ENCODE measurements at places on chromosomes 3 and 15.

GRCh38 chr3:127067116-127067910, 84.4 kb downstream of the PLXNA1 start:
- no peak for DNase-seq

GRCh38 chr3:58341376-58341775, 8.7 kb downstream of the PXK start:
- DNase-seq = no peak

DNA sequence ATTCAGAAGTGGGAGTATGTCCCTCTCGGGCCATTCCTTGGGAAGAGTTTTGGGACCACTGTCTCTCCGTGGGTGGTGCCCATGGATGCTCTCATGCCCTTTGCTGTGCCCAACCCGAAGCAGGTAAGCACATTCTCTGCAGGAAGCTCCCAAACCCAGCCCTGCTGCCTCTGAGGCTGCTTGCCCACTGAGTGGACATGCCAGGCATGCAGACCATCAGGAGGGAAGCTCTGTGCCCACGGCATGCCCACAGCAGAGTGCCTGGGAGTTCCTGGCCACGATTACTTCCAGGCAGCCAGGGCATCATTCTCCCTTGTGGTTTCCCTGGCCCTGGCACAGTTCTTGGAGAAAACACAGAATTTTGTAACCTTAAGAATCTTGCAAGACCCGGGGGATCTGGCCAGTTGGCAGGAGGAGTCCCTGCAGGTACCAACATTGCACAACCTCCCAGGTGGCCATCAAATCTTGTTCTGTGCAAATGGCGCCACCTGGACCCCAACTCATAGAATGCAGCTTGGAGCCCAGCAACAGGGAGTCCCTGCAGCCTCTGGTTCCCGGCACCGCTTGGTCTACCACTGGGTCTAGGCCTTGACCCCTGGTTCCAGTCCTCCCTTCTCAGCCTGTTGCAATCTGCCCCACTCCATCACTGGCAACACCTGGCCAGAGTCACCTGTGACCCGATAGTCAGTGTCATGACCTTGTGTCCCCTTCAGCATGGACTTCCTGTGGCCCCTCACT, 20.4 kb downstream of the FAH start:
- DNase-seq = peak; percentile 40

- DNase-seq = no peak
These were observed 266.4 kb upstream of the GOLIM4 start for GRCh38 chr3:168362156-168362555.

DNA sequence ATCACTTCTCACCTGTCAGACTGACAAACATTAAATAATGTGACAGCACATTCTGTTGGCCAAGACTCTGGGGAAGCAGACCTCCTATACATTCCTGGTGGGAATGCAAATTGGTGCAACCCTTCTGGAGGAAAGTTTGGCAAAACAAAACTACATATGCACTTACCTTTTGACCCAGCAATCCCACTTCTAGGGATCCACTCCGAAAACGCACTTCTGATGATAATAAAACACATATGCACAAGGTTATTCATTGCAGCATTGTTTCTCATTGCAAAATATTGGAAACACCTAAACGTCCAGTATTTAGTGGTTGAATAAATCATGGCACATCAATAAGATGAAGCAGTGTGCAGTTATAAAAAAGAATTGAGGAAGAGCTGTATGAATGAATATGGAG, 145.5 kb upstream of the ABHD17C start:
- DNase-seq = no peak

GRCh38 chr3:120983841-120984240, 75.8 kb downstream of the STXBP5L start:
- DNase-seq = no peak

- no peak for DNase-seq
These were observed 31.8 kb upstream of the KLHL6 start for GRCh38 chr3:183587336-183587735.

- DNase-seq = no peak
These were observed 2.4 kb downstream of the DUOX2 start for GRCh38 chr15:45111390-45112142.

- no peak for DNase-seq
These were observed 175.7 kb downstream of the ALCAM start for GRCh38 chr3:105542282-105543019.

GRCh38 chr15:58165661-58166060, 27.5 kb downstream of the AQP9 start:
- DNase-seq = no peak

DNA sequence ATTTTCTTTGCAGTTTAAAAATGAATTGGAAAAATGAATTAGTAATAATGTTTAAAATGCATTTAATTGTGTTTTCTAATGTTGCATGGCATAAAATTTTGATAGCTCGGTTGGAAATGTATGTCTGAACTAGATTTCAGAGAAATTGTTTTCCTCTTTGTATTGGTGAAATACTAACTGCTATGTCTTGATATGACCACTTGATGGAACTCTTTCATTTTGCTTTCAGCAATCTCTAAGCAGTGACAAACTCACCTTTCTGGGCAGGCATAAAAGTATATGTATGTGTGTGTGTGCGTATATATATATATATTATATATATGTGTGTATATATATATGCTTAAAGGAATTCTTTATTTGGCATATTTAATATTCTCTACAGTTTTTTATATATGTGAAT, 239.3 kb upstream of the ZNF717 start:
- DNase-seq = no peak

Data from stimulated activated CD4-positive, alpha-beta T cell treated with anti-CD3 and anti-CD28 coated beads, TNF-alpha, amount 100 ng/mL, for 1 hour (primary cell).